ENCODE measurements at places on chromosomes 1 and 21.

GRCh38 chr1:7442036-7442435 is 329.1 kb upstream of the VAMP3 start:
- no peak overlapping the region for H3K4me3 ChIP-seq
- DNase-seq = no peak
- H3K4me1 ChIP-seq = no peaks in the 10 kb centered on the region
- H3K27ac ChIP-seq = no peak overlapping the region

DNA sequence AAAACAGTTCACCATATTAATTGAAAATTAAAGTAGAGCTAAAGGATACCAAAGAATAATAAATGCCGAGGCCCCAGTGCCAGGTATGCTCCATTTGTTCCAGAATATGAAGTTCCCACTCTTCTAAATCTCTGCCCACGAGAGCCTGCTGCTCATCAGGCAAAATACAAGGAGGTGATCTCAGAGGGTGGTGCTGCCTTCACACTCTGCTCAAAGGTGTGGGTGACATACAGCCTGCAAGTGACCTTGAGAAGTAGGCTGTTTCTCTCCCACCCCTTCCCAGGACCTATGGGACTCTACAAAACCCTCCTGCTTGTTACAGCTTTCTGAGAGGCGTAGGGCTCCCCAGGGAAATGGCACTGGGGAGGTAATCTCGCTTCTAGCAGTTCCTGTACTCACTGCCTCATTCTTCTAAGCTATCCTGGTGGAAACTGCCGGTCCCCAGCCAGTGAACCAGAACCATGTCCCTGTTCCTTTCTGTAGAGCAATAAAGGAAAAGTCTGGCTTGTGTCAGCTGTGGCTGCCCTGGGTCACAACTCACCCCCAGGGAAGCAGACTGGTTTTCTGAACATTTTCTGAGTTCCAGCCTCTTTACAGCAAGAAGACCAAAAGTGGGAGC is 26.9 kb upstream of the DPT start:
- no peaks in the 10 kb centered on the region for H3K4me1 ChIP-seq
- no peak for DNase-seq
- no peak overlapping the region for H3K4me3 ChIP-seq
- H3K27ac ChIP-seq = no peak overlapping the region

DNA sequence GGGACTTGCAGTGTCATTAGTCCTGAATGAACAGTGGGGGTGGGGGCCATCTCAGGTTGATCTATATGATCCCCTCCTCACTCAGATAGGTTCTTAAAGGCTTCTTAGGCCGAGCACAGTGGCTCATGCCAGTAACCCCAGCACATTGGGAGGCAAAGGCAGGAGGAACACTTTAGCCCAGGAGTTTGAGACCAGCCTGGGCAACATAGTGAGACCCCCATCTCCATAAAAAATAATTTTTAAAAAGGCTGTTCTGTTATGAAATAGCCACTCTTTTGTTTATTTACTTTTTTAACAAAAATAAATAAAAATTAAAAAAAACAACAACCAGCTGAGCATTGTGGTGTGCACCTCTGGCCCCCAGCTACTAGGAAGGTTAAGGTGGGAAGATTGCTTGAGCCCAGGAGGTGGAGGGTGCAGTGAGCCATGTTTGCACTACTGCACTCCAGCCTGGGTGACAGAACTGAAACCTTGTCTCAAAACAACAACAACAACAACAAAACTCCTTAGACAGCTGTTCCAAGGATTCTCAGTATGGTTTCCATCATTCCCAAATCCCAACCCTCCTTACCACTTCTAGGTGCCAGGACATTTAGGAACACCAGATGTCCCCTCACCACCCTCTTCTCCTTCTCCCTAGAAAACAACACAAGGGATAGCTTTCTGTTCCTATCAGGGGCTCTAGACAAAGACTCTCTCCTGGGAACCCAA is 2.0 kb upstream of the TRAPPC3 start:
- H3K4me3 ChIP-seq = peak overlapping the region; percentile 79
- DNase-seq = no peak
- peaks cover 60% of the 10 kb centered on the region for H3K4me1 ChIP-seq
- H3K27me3 ChIP-seq = no peaks in the 10 kb centered on the region

DNA sequence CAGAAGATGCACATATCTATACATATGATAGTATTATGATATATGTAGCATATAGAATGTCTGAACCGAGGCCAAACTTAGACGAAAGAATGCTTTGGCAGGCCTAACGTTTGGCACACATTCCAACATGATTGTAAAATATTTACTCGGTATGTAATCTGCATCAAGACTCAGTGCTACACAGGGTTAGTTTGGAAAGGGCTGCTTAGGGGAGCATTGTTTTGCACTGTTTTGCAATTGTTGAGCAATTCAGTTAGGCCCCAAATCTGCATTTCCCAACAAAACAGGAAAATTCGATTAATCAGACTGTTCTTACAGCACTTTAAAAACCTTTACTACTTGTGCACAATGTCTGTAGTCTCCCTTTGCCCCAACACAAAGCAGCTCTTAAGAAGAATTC is 216.0 kb upstream of the NEGR1 start:
- DNase-seq = no peak
- H3K27ac ChIP-seq = no peak overlapping the region
- no peaks in the 10 kb centered on the region for H3K4me1 ChIP-seq

DNA sequence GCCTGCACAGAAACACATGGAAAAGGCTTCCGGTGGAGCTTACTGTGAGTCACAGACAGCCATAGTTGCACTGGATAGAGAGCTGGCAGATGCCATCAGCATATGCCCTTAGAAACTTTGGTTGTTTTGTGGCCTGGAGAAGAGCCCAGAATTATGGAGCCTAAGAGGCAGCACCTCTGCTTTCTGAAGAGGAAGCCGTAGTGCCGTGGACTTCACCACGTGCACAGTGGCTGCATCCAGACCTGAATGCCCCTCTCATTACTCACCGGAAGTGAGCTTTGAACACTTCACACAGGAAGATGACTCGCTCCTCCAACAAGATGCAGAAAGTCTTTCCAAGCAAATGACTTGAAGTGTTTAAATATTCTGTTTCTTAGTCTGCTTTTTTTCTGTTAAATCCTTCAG is 28.4 kb downstream of the JUN start:
- peak overlapping the region; percentile 58 for H3K27ac ChIP-seq
- DNase-seq = peak; percentile 68
- H3K27me3 ChIP-seq = no peaks in the 10 kb centered on the region
- H3K4me3 ChIP-seq = peak overlapping the region; percentile 0
- H3K36me3 ChIP-seq = no peaks in the 10 kb centered on the region
- H3K4me1 ChIP-seq = peaks cover 32% of the 10 kb centered on the region

- no peaks in the 10 kb centered on the region for H3K4me1 ChIP-seq
- H3K27me3 ChIP-seq = no peaks in the 10 kb centered on the region
- H3K36me3 ChIP-seq = no peaks in the 10 kb centered on the region
These were observed 656.4 kb downstream of the LTN1 start for GRCh38 chr21:28336314-28336713.

GRCh38 chr1:204017032-204017431 is 55.9 kb upstream of the SOX13 start:
- no peaks in the 10 kb centered on the region for H3K4me1 ChIP-seq
- no peak for DNase-seq
- H3K27me3 ChIP-seq = no peaks in the 10 kb centered on the region
- H3K4me3 ChIP-seq = no peak overlapping the region
- no peak overlapping the region for H3K27ac ChIP-seq

DNA sequence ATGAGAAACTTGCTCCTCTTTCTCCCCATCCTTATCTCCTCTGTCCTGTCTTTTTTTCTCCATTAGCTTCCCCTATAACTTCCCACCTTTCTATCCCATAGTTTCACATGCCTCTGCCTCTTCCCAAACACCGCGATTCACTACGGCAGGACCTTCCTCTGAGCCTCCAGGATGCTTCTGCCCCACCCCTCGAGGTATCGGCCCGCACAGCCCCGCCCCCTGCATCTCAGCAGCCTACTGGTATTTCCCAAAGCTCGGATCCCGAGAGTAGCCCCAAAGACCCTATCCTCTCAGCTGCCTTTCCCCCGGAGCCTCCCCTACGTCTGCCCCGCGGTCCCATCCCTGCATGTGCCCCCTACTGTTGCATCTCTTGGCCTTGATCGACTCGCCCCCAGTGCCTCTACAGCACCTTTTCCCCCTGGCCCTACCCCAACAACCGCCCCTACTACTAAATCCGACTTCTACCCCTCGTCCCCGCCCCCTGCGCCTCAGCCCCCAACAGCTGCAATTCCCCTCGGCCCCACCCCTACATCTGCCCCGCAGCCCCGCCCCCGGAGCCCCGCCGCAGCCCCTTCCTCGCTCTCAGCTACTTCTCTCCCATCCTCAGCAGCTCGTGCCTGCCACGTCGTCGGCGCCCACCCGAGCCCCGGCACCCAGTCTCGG is 512 bp downstream of the PIAS3 start:
- H3K36me3 ChIP-seq = peaks cover 33% of the 10 kb centered on the region
- peak overlapping the region; percentile 90 for H3K27ac ChIP-seq
- peak overlapping the region; percentile 98 for H3K4me3 ChIP-seq
- H3K4me1 ChIP-seq = peaks cover 17% of the 10 kb centered on the region

- H3K36me3 ChIP-seq = no peaks in the 10 kb centered on the region
- no peak for DNase-seq
- H3K27ac ChIP-seq = peak overlapping the region; percentile 99
- H3K4me3 ChIP-seq = peak overlapping the region; percentile 97
- H3K27me3 ChIP-seq = no peaks in the 10 kb centered on the region
These were observed 408 bp downstream of the LMO4 start for GRCh38 chr1:87329051-87329525.

DNA sequence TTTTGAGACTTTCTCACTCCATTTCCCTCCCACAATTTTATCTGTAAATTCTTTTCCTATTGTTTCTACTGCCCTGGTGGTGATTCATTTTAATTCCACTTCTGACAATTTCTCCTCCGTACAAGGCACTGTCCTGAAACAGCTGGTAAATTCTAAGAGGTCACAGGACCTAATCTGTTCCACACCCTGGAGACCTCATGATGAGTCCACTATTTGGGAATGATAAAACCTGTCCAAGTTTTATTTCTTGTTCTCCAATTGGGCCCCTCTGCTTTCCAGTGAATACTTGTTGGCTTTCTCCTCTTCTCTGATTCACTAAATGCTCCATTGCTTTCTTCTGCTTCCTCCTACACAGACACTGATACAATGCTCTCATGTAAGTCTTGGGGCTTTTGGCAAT is 343.1 kb upstream of the DUSP10 start:
- no peak overlapping the region for H3K27ac ChIP-seq
- DNase-seq = no peak
- no peaks in the 10 kb centered on the region for H3K4me1 ChIP-seq
- no peaks in the 10 kb centered on the region for H3K36me3 ChIP-seq

GRCh38 chr1:231387770-231388669 is 34.1 kb downstream of the EGLN1 start:
- peaks cover 29% of the 10 kb centered on the region for H3K4me1 ChIP-seq
- no peaks in the 10 kb centered on the region for H3K36me3 ChIP-seq
- no peak overlapping the region for H3K27ac ChIP-seq
- no peak overlapping the region for H3K4me3 ChIP-seq

DNA sequence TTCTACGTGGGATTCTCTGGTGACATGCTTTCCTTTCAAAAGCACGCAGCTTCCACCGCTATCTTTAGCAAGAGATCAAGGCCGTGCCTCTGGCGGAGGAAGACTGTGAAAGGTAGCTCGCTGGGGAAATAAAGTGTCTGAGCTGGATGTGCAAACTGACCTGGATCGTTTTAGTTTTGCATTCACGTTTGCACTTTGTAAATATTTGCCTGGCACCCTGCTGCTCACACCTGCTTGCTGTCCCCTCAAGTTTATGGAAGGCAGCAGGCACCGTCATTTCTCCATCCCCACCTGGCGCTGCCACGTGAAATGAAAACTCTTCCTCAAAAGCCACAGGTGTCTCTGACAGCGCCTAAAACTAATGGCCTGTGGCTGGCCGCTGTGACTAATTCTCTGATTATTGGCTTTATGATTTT is 44.0 kb upstream of the TARDBP start:
- no peak for DNase-seq
- peak overlapping the region; percentile 20 for H3K4me3 ChIP-seq
- H3K4me1 ChIP-seq = peaks cover 6% of the 10 kb centered on the region
- H3K27me3 ChIP-seq = no peaks in the 10 kb centered on the region
- no peak overlapping the region for H3K27ac ChIP-seq
- H3K36me3 ChIP-seq = no peaks in the 10 kb centered on the region

- H3K4me1 ChIP-seq = peaks cover 9% of the 10 kb centered on the region
- no peak for DNase-seq
- no peak overlapping the region for H3K4me3 ChIP-seq
These were observed 107.7 kb upstream of the PLXNA2 start for GRCh38 chr1:208351838-208352237.

DNA sequence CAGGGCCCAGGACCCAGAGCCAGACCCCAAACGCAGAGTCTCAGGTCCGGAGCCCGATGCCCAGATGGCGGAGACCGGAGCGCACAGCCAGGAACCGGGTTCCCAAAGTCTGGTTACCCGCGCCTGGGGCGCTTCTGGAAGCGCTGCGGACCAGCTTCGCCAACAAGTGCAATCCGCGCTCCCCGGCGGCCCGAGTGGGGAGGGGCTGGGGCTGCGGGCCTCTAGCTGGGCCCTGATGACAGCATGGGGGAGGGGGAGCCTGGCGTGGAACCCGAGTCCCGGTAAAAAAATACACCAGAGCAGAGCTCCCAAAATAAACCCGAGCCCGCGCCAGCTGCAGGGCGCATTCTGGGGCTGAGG is 494 bp downstream of the NT5C1A start:
- DNase-seq = no peak
- no peaks in the 10 kb centered on the region for H3K27me3 ChIP-seq
- peak overlapping the region; percentile 73 for H3K4me3 ChIP-seq
- peaks cover 4% of the 10 kb centered on the region for H3K4me1 ChIP-seq

DNA sequence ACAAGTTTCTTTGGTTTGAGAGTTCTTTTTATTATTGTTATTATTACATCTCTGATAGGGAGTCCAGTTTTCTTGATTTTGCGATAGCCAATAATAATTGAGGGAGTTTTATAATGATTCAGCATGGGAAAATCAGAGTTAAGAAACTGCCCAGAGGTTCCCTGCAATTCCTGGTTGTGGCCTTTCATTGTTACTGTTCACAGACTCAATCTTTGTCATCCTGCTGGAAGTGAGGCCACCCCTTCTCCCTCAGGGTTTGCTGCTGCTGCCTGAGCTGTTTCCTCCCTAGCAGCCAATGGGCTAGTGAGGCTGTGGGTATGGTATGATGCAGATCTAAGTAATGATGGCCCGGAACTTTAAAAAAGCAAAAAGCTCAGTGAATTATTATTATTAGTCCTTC is 50.2 kb upstream of the TACSTD2 start:
- DNase-seq = no peak
- no peaks in the 10 kb centered on the region for H3K27me3 ChIP-seq
- H3K4me1 ChIP-seq = no peaks in the 10 kb centered on the region
- H3K4me3 ChIP-seq = no peak overlapping the region
- no peak overlapping the region for H3K27ac ChIP-seq

DNA sequence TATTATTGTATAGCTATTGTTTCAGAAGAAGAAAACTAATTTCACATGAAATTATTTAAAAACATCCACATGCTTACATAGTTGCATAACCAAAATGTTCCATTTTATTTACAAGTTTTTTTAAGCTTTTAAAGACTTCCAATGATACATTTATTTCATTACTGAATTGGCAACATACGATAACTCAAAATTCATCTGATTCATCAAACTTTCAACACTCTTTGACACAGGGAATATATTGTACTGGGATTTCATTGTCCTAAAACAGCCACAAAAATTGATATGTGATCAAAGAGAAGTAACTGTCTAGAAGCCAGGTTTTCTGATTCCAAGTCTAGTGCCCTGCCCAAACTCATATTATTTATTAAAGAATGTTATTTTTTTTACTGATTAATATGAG is 131.4 kb upstream of the USP24 start:
- DNase-seq = no peak
- H3K36me3 ChIP-seq = no peaks in the 10 kb centered on the region
- no peaks in the 10 kb centered on the region for H3K27me3 ChIP-seq
- no peak overlapping the region for H3K27ac ChIP-seq
- no peaks in the 10 kb centered on the region for H3K4me1 ChIP-seq

Measured in thoracic aorta (tissue), 2 donors.